Activated T-helper 17 cell treated with anti-CD3 and anti-CD28 coated beads, Interleukin-2, amount 50 U/mL, for 72 hours (primary cell): ENCODE measurements at places on chromosomes 2 and 18.

- H3K27ac ChIP-seq, result no peak overlapping the region
- H3K4me1 ChIP-seq, result no peaks in the 10 kb centered on the region
- H3K27me3 ChIP-seq, result peaks cover 8% of the 10 kb centered on the region
Measured at GRCh38 chr2:31335921-31336585, 78.5 kb downstream of the XDH start.

- H3K27me3 ChIP-seq, result no peaks in the 10 kb centered on the region
- H3K4me1 ChIP-seq, result peaks cover 5% of the 10 kb centered on the region
- H3K4me3 ChIP-seq, result no peak overlapping the region
- ATAC-seq, result no peak
Measured at GRCh38 chr2:206561962-206562361, 80.3 kb upstream of the FAM237A start.

- ATAC-seq, result no peak
- H3K27me3 ChIP-seq, result no peaks in the 10 kb centered on the region
- H3K4me1 ChIP-seq, result no peaks in the 10 kb centered on the region
- no peak overlapping the region for H3K4me3 ChIP-seq
Measured at GRCh38 chr18:52844323-52844722, 504.3 kb downstream of the DCC start.

DNA sequence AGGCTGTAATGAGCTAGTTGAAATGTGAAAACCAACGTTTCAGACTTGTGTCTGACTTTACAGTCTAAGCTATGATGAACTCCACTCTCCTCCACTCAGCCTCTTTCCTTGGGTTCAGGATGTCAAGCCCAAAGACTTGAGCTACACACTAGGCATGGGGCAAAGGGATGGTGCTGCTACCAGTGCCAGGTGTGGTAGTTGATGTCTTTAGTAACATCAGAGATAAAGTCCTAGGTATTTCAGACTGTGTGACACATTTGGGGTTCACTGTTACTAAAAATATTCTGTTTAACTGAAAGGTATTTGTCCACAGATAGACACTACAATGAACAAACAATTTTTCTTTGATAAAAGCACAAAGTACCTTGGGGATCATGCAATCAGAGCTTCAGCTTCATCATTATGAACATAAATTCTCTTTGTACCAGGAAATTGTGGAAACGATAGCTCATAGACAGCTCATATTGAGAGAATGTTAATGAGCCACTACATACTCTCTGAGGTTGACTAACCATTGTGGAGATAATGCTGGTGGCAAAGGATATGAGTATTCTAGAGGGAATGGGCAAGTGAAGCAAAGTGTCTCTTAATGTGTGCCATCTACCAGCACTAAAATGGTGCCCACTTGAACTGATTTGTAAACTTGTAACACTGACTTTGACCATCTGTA is 253.7 kb upstream of the THUMPD2 start:
- no peaks in the 10 kb centered on the region for H3K4me1 ChIP-seq
- no peak overlapping the region for H3K4me3 ChIP-seq
- H3K36me3 ChIP-seq, result no peaks in the 10 kb centered on the region
- no peaks in the 10 kb centered on the region for H3K27me3 ChIP-seq
- H3K27ac ChIP-seq, result no peak overlapping the region

GRCh38 chr2:170038734-170039133 is 139.2 kb upstream of the MYO3B start:
- ATAC-seq, result no peak
- H3K27ac ChIP-seq, result no peak overlapping the region
- no peaks in the 10 kb centered on the region for H3K4me1 ChIP-seq
- no peaks in the 10 kb centered on the region for H3K27me3 ChIP-seq
- peaks cover 41% of the 10 kb centered on the region for H3K36me3 ChIP-seq
- no peak overlapping the region for H3K4me3 ChIP-seq

DNA sequence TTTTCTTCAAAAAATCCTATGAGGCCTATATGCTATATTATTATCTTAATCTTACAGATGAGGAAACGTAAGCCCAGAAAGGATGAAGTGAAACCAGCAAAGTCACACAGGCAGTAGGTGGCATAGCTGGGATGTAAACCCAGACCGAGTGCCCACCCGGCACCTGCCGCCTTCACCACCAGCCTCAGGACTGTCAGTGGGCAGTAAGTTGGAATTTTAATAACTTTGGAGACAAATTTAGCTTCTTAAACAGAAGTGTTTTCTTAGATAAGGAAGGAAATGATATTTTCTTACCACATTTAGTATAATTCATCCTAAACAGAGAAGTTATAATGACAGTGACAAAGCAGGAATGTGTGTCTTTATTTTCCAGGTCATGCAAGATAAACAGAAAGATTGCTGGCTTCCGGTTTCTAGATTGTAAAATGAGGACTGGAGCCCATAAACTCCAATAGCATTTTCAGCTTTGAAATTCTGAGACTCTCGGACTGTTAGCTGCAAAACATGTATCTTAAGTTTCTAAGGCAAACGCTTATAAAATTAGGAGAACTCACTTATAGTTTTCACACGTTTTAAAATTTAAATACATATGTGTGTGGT is 59.3 kb downstream of the CD8B2 start:
- H3K4me3 ChIP-seq, result no peak overlapping the region
- H3K27me3 ChIP-seq, result peaks cover 18% of the 10 kb centered on the region
- H3K4me1 ChIP-seq, result no peaks in the 10 kb centered on the region

- no peaks in the 10 kb centered on the region for H3K4me1 ChIP-seq
- H3K36me3 ChIP-seq, result peaks cover 21% of the 10 kb centered on the region
- no peak overlapping the region for H3K4me3 ChIP-seq
- no peak for ATAC-seq
- no peaks in the 10 kb centered on the region for H3K27me3 ChIP-seq
Measured at GRCh38 chr2:152647552-152647951, 69.7 kb downstream of the PRPF40A start.

DNA sequence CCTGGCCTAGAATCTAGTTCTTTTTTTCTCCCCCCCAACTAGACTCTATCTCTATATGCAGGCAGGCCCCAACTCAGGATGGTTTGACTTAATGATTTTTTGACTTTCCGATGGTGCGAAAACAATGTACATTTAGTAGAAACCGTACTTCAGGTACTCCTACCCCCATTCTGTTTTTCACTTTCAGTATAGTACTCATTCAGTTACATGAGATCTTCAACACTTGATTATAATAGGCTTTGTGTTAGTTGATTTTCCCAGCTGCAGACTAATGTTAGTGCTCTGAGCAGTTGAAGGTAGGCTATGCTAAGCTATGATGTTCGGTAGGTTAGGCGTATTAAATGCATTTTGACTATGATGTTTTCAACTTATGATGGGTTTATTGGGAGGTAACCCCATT is 37.7 kb downstream of the PLEKHB2 start:
- peaks cover 23% of the 10 kb centered on the region for H3K4me1 ChIP-seq
- no peaks in the 10 kb centered on the region for H3K27me3 ChIP-seq
- H3K36me3 ChIP-seq, result peaks cover 98% of the 10 kb centered on the region
- ATAC-seq, result peak; percentile 79
- H3K4me3 ChIP-seq, result no peak overlapping the region

DNA sequence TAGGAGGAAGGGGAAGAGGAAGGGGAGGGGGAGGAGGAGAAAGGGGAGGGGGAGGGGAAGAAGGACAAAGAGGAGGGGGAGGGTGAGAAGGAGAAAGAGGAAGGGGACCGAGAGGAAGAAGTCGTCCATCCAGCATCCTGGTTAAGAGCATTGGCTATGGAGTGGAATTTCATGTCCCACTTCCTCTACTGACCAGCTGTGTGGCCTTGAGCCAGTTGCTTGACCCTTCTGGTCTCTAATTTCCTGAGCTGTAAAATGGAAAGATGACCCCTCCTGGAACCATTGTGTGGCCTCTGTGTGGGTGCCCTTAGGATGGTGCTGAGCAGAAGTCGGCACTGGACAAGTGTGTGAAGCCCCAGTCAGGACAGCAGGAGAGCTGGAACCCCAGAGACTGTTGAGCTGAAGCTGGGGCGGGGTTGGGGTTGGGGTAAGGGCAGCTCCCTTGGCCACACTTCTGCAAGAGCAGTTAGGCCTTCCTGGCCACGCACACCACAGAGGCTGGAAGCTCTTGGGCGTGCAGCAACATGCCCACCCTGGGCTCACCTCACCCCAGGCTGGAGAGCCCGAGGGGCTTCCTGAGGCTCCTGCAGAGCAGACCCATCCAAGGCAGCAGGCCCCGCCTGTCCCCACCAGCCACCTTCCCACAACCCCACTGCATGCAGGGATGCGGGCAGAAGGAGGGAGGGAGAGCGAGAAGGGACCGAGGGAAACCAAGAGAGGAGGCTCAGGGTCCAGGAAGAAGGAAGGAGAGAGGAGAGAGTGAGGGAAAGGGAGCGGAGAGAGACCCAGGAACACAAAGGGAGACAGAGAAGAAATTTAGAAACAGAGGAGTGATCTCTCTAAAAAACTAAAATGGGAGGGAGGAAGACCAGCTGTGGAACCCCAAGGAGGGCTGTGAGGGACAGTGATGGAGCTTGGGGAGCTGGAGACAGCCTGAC is 16.2 kb downstream of the ADRA2B start:
- ATAC-seq, result no peak
- H3K4me3 ChIP-seq, result no peak overlapping the region
- H3K27ac ChIP-seq, result no peak overlapping the region
- H3K27me3 ChIP-seq, result no peaks in the 10 kb centered on the region
- H3K4me1 ChIP-seq, result no peaks in the 10 kb centered on the region
- H3K36me3 ChIP-seq, result no peaks in the 10 kb centered on the region

DNA sequence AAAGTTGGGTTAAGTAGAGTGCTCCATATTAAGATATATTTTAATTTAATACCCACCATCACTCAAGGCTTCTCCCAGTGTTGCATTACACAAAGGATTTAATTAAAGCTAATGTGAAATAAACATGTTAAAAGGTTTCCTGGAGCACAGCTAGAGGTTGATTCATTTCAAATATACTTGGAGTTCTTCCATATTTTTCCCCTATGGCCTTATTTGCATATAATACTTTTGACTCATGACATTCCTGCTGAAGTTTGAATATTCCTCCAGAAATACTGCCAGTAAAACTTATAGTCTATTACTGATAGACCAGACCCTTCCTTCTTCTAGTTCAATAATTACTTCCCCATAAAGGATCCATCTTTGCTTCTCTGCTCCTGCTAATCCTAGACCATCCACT is 227.5 kb downstream of the GULP1 start:
- no peaks in the 10 kb centered on the region for H3K36me3 ChIP-seq
- peaks cover 4% of the 10 kb centered on the region for H3K27me3 ChIP-seq
- H3K4me1 ChIP-seq, result no peaks in the 10 kb centered on the region

GRCh38 chr2:177334940-177335543 is 57.5 kb upstream of the AGPS start:
- H3K36me3 ChIP-seq, result no peaks in the 10 kb centered on the region
- H3K27ac ChIP-seq, result no peak overlapping the region
- H3K27me3 ChIP-seq, result no peaks in the 10 kb centered on the region
- H3K4me3 ChIP-seq, result no peak overlapping the region
- peak; percentile 59 for ATAC-seq

GRCh38 chr2:28358668-28359201 is 33.9 kb upstream of the FOSL2 start:
- H3K27me3 ChIP-seq, result no peaks in the 10 kb centered on the region
- peaks cover 22% of the 10 kb centered on the region for H3K4me1 ChIP-seq
- H3K36me3 ChIP-seq, result peaks cover 6% of the 10 kb centered on the region
- peak overlapping the region; percentile 88 for H3K27ac ChIP-seq

DNA sequence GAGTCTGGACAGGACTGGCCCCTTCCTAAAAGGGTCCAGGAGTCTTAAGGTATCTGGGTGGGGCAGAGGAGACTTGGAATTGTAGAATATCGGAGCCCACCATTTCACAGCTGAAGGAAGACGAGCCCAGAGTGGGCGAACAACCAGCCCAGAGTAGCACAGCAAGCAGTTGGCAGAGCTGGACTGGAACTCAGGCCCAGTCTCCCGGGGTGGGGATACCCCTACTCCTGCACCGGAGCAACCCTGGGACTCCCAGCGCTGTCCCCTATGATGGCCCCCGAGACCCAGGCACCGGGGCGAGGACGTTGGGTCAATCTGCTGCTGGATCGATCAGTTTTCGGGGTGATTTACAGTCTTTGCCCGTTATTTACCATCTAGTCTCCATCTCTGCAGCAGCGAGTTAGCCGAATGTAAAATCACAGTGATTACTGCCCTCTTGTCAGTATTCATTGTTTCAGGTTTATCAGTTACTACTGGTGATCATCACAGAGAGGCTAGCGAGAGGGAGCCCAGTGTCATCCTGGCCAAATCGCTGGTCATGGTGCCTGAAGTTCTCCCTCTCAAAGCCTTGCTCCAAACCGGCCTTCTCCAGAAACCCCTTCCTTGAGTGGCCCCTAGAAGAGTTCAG is 75.3 kb downstream of the SMAD7 start:
- peaks cover 9% of the 10 kb centered on the region for H3K4me1 ChIP-seq
- no peak overlapping the region for H3K27ac ChIP-seq
- peaks cover 3% of the 10 kb centered on the region for H3K27me3 ChIP-seq
- H3K4me3 ChIP-seq, result no peak overlapping the region
- H3K36me3 ChIP-seq, result no peaks in the 10 kb centered on the region

DNA sequence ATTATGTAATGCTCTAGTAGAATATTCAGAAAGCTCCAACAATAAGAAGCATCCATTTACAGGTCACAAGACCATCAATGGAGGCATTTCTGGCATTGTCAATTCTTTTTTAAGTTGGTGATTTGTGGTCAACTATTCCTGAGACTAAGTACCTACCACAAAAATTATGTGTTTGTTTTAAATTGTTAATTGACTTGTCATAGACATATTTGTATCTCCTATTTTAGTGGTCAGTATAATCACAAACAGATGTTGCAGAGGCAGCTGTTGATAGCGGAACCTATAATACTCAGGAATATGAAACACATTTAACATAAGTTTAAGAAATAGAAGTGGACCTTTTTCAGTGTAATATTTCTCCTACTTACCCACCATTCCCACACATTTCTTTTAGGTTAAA is 430.1 kb downstream of the CCDC85A start:
- H3K27ac ChIP-seq, result no peak overlapping the region
- H3K27me3 ChIP-seq, result no peaks in the 10 kb centered on the region
- ATAC-seq, result no peak
- H3K4me3 ChIP-seq, result no peak overlapping the region
- H3K36me3 ChIP-seq, result no peaks in the 10 kb centered on the region

GRCh38 chr2:10911291-10912075 is at the start of gene KCNF1:
Gene KCNF1, plus strand, starts transcription at chr2:10911934. Its CDS starts 493 bp downstream, at chr2:10912427.
- peaks cover 35% of the 10 kb centered on the region for H3K27me3 ChIP-seq
- H3K4me1 ChIP-seq, result peaks cover 4% of the 10 kb centered on the region
- H3K36me3 ChIP-seq, result no peaks in the 10 kb centered on the region
- H3K4me3 ChIP-seq, result no peak within 1 kb of the TSS

DNA sequence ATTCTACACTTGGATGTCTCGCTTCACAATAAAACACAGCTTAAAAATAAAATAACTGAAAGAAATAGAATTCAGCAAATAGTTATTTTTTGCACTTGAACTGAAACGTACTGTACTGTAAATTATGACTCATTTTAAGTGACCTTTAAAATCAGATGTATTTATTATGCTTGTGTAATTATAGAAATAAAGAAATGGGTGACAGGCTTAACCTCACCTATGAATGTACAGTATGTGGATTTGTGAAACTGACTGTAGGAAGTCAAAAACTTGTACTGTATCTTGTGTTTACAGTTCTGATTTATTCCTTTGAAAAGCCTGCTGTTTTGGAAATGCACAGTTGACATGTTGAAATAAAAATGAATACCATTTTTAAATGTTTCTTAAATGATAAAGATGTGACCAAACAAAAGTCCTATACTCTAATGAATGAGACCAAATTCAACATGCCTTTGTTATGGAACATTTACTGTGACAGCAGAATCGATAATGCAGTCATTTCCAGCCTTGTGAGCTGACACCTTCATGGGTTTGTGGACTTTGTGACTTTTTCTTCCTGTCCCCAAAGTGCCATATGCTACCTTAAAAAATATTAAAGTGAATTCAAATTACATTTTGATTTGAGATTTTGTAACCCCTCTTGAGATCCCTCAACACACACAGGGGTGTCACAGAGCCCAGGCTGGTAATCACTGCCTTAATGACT is 32.7 kb downstream of the NEMP2 start:
- H3K27me3 ChIP-seq, result no peaks in the 10 kb centered on the region
- peaks cover 86% of the 10 kb centered on the region for H3K36me3 ChIP-seq
- H3K27ac ChIP-seq, result no peak overlapping the region
- H3K4me1 ChIP-seq, result peaks cover 5% of the 10 kb centered on the region
- peak; percentile 35 for ATAC-seq
